Small intestine (tissue), 16 donors: ENCODE measurements at places on chromosomes 16 and 17.
A peak's percentile ranks its signal among the peaks of the same experiment; 100 is the strongest.

DNA sequence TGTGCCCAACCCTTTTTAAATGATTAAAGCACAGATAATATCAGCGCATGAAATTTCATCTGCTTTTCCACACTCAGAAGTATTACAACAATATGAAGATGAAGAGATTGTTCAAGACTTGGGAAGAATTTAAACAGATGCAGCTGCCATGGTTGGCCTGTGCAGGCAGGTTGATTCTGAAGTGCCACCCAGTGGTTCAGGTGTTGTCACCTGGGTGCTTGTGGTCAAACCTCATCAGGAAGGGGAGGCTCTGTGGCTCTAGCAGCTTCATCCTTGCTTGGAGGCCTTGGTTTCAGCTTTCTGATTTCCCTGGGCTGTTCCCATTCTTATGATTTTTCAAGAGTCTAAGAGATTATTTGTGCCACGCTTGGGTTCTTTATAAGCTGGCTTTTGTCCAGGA is 22.2 kb upstream of the CLEC18C start:
- no peak overlapping the region for H3K4me3 ChIP-seq
- H3K4me1 ChIP-seq: no peaks in the 10 kb centered on the region
- H3K36me3 ChIP-seq: peaks cover 12% of the 10 kb centered on the region
- no peaks in the 10 kb centered on the region for H3K27me3 ChIP-seq

GRCh38 chr16:53056392-53056881 is 1.6 kb downstream of the CHD9 start:
- no peaks in the 10 kb centered on the region for H3K36me3 ChIP-seq
- H3K4me1 ChIP-seq: peaks cover 28% of the 10 kb centered on the region
- DNase-seq: no peak
- H3K27me3 ChIP-seq: no peaks in the 10 kb centered on the region

- no peak for DNase-seq
- H3K27ac ChIP-seq: no peak overlapping the region
- H3K4me3 ChIP-seq: no peak overlapping the region
- no peaks in the 10 kb centered on the region for H3K27me3 ChIP-seq
- no peaks in the 10 kb centered on the region for H3K36me3 ChIP-seq
Measured at GRCh38 chr17:56322991-56323390, 169.7 kb downstream of the ANKFN1 start.

DNA sequence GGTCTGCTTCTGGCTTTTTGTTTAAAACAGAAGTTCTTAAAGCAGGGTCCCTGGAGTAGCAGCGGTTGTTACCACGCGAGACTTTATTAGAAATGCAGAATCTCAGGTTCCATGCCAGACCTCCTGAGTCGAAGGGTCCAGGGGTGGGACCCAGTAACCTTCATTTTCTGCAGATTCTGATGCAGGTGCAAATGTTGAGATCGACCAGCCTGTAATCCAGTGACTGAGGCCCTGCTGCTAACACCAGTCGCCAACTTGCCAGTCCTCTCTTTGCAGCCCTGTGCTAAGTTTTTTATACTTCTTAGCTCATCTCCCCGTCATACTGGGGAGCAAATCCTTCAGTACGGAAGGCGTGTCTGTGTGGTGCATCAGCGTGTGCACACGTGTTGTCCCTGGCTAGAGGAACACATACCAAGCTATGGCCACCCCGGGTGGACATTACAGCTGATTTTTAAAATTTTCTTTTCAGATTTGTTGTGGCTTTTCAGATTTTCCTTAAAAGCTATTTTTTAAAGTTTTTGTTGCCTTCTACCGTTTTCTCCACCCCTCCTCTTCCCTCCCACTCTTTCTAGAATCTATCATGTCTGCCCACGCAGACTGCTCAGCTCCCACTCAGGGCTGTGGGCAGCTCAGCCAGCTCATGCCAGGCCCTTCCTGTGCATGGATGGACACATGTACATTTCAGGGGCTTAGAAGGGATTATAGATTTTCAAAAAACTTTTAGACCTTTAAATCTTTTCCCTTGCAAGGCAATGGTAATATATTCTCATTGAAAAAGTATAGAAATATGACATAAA is 57.7 kb downstream of the MEAK7 start:
- DNase-seq: no peak
- peaks cover 19% of the 10 kb centered on the region for H3K4me1 ChIP-seq
- peaks cover 31% of the 10 kb centered on the region for H3K36me3 ChIP-seq
- H3K27me3 ChIP-seq: no peaks in the 10 kb centered on the region

DNA sequence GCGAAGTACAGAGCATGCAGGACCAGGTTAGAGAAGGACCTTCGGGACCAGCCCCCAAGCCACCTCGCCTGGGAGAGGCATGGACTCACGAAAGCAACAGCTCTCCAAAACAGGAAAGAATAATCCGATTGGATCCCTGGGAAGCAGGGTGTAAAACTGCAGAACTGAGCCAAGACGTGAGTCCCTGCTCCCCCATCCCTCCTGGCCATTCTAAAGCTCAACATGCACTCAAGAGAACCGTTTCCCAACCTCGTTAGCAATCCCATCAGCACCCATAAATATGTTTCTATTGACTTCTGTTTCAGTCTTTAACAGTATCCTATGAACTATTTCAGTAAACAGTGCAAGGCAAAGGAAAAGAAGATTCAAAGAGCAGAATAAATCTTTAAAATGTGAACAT is 167.0 kb downstream of the COPRS start:
- no peak overlapping the region for H3K4me3 ChIP-seq
- DNase-seq: no peak
- H3K4me1 ChIP-seq: no peaks in the 10 kb centered on the region
- no peaks in the 10 kb centered on the region for H3K27me3 ChIP-seq
- no peaks in the 10 kb centered on the region for H3K36me3 ChIP-seq

DNA sequence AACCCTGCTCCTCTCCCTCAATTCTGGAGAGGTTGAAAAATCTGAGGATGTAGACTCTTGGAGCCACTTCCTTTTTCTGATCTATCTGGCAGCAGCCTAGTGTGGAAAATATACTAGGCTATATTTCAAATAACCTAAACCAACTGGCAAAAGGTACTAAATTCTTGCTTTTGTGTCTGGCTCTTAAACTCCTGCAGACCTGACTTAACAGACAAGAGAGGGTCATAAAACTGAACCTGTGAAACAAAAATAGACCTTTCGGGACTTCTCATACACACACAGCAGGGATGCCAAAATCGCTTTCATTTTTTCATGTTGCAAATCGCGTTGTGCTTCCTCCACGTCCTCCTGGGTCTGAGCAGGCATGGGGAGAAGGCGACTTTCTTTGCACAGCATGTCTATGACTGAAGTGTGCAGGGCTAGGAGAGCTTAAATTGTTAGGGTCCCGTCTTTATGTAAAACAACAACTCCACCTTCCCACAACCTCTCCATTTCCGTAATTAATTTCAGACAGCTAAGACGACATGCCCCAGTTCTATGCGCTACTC is 520.7 kb upstream of the PSMD7 start:
- no peak overlapping the region for H3K4me3 ChIP-seq
- H3K27me3 ChIP-seq: no peaks in the 10 kb centered on the region
- no peaks in the 10 kb centered on the region for H3K36me3 ChIP-seq
- DNase-seq: no peak
- H3K4me1 ChIP-seq: no peaks in the 10 kb centered on the region

GRCh38 chr17:38352245-38353085 is 821 bp downstream of the SOCS7 start:
- peak; percentile 59 for DNase-seq
- peaks cover 17% of the 10 kb centered on the region for H3K4me1 ChIP-seq
